ENCODE measurements at places on chromosomes 13 and 19. TPM values are rescaled to one million over a fixed set of nuclear protein-coding genes. Genes with fewer than 3 reads are reported as not detected.

Gene UPF3A
- 30.3 TPM for total RNA-seq

Gene KLK12
- not detected for total RNA-seq

Gene TRAPPC2B
- 15.4 TPM for total RNA-seq

Gene CFAP97D2
- total RNA-seq = not detected

Gene ZNF444
- total RNA-seq = 30.1 TPM

Gene SIGLECL1
- total RNA-seq = not detected

Measured in A549 treated with CORT108297 at 1 μM for 4 hours (cell line).